ENCODE measurements at places on chromosomes 4 and X.

DNA sequence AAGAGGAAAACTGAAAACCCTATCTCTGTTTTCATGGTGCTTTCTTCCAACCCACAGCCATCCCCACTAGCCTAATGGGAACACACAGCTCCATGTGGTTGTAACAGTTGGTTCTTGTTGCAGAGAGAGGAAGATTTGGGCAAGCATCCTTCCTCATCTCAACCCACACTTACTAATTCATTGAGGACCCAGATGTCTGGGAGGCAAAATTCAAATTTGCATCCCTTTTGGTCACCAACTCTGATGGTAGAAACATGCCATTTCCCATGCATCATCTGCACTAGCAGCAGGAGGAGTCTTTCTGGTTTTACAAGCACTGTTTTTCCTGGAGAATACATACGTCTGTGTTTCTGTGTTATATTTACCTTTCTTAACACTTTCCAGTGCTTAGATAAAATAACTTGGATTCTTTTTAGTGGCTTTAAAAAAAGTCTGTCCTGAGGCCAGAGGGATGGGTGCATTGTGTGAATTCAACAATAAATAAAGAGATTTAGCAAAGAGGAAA, 301.0 kb downstream of the KCTD8 start:
- DNase-seq = no peak
- H3K27me3 ChIP-seq = no peaks in the 10 kb centered on the region
- H3K4me1 ChIP-seq = no peaks in the 10 kb centered on the region
- no peak overlapping the region for H3K4me3 ChIP-seq

DNA sequence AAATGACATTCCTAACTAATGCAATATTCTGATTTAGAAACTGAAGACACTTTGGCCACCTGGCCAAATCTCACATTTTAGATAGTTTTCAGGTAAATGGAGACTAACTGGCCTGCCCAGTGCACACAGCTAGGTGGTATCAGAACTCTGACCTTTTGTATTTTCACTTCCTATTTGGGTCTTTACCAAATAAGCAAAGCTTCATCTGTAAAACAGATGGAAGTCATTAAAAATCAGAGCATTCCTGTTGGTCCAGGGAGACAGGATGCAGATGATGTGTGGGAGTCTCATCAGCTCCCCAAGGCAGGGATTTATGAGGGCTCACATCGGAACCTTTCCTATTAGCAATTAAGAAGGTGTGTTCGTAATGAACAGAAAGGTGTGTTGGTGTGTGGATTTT, 57.7 kb downstream of the ARHGAP10 start:
- H3K4me1 ChIP-seq = peaks cover 44% of the 10 kb centered on the region
- no peak overlapping the region for H3K27ac ChIP-seq
- no peaks in the 10 kb centered on the region for H3K36me3 ChIP-seq

DNA sequence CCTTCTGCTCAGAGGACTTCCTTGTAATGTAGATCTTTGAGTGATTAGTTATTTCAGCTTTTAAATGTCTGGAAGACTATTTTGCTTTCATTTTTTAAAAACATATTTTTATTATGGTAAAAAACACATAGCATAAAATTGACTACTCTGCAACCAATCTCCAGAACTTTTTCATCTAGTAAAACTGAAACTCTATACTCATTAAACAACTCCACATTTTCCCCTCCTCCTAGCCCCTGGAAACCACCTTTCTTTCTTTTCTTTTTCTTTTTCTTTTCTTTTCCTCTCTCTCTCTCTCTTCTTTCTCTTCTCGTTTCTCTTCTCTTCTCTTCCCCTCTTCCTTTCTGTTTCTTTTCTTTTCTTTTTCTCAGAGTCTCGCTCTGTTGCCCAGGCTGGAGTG, 230.6 kb downstream of the DLG3 start:
- H3K4me1 ChIP-seq = no peaks in the 10 kb centered on the region
- no peak overlapping the region for H3K4me3 ChIP-seq
- no peak overlapping the region for H3K27ac ChIP-seq

GRCh38 chr4:30769093-30769492, 48.9 kb downstream of the PCDH7 start:
- H3K4me1 ChIP-seq = peaks cover 38% of the 10 kb centered on the region
- no peaks in the 10 kb centered on the region for H3K36me3 ChIP-seq
- peak overlapping the region; percentile 31 for H3K27ac ChIP-seq

GRCh38 chr4:20627866-20628265, 72.4 kb upstream of the PACRGL start:
- H3K4me3 ChIP-seq = no peak overlapping the region
- DNase-seq = no peak
- no peak overlapping the region for H3K27ac ChIP-seq
- H3K27me3 ChIP-seq = no peaks in the 10 kb centered on the region
- H3K4me1 ChIP-seq = peaks cover 20% of the 10 kb centered on the region

All from cardiac muscle cell (in vitro differentiated cells and primary cell).